ENCODE measurements at places on chromosomes 1 and 21. TPM values are rescaled to one million over a fixed set of nuclear protein-coding genes. Genes with fewer than 3 reads are reported as not detected.
A peak's percentile ranks its signal among the peaks of the same experiment; 100 is the strongest.

RBP7 gene
- 0.83 TPM for total RNA-seq

TMEM200B gene
- 0.15 TPM for total RNA-seq

RNF207 gene
- total RNA-seq, result 160 TPM

MAEL gene
- 0.34 TPM for total RNA-seq

PADI2 gene
- 2.7 TPM for total RNA-seq

TMEM59 gene
- 346 TPM for total RNA-seq

KLHDC8A gene
- not detected for total RNA-seq

LYSMD1 gene
- 7.6 TPM for total RNA-seq

B4GALT2 gene
- 50.9 TPM for total RNA-seq

EPHA2 gene
- total RNA-seq, result 161 TPM

- DNase-seq, result peak; percentile 96
Measured at GRCh38 chr1:8878698-8879463, 395 bp upstream of the ENO1 start.

DNA sequence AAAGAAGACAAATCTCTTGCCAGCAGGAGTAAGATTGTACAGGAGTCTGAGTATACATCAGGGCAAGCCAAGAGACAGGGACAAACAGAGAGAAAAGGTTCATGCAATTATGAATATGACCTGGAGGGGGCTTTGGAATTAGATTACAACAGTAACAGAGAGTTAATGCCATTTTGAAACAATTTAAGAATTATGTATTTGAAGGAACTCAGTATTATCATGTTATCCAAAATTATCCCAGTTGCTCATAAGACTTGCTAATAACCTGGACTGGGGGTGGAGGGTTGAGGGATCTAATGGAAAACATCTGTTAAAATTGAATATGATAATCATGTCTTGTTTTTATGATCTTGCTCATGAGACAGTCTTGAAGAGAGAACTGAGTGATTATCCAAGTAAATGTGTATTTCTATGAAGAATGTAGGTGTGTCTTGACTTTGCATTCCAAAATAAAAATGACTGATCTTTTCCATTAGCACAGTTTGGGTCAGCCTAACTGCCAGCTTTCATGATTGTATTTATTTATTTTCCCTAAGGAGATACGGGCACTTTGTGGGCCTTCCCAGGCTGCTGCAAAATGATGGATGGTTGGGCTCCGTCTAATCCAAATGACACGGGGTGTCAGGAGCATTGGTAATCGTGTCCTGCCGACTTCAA lies 117.7 kb downstream of the ERG start:
- DNase-seq, result no peak

DNA sequence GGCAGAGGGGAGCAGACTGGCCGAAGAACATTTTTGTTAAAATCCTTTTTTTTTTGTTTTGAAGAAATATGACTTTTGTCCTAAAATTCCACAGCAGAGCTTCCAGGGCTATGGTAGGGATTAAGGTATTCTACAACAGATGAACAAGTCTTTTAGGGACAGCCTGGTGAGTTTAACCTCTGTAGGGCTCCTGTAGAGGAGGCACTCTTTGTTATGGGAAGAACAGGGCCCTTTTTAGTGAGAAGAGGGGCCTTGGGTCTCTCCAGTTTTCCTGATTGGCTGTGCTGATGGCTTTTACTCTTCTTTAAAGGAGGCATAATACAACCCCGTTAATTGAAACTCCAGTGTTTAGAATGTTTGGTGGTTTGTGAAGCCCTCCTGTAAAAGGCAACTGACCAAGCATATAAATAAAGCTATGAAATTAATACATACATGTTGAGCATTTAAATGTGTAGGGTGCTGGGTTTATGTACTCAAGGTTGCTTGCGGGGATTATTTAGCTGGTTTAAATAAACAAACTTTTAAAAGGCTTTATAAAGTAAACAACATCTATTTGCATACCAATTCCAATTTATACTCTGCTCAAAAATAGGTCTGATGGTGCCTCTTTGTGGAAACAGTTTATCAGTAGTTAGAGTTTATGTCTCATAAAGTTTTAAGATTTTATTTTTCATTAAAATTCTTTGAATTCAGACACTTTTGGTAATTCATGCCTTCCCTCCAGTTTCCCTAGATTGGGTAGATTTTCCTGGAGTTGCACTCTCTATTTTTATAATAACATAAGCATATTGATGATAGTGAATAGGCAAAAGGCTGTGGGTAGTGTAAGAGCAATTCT lies 46.5 kb downstream of the PBX1 start:
- DNase-seq, result no peak

DNA sequence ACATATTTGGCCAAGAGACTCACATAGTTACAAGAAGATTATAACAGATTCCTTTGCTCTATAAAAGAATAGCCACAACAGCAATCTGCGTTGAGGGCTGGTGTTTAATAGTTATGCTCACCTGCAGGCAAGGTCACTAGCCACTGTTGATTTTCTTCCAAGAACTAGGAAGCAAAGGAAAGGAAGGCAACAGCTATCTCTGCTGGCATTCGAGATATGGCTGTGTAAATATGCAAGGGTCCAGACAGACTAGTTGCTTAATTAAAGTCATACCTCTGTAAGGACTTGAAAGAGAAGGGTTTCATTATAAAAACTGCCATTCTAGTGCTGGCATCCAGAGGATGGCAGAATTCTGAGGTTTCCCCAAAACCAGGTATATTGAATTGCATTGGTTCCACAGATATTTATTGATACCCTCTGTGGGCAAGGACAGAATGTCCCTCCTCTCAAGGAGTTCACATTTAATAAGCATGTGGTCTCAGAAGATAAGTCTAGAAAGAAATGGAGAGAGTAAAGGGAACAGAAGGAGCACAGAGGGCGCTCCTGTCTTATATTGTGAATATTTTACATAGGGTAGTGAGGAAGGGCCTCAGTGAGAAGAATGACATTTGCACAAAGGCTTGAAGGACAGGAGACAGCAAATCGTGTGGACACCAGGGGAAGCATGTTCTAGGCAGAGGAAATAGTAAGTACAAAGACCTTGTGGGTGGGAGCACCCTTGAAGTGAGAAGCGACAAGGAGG lies 23.6 kb upstream of the PLEKHA6 start:
- no peak for DNase-seq

- DNase-seq, result no peak
Measured at GRCh38 chr1:29390075-29390474, 153.8 kb downstream of the PTPRU start.

DNA sequence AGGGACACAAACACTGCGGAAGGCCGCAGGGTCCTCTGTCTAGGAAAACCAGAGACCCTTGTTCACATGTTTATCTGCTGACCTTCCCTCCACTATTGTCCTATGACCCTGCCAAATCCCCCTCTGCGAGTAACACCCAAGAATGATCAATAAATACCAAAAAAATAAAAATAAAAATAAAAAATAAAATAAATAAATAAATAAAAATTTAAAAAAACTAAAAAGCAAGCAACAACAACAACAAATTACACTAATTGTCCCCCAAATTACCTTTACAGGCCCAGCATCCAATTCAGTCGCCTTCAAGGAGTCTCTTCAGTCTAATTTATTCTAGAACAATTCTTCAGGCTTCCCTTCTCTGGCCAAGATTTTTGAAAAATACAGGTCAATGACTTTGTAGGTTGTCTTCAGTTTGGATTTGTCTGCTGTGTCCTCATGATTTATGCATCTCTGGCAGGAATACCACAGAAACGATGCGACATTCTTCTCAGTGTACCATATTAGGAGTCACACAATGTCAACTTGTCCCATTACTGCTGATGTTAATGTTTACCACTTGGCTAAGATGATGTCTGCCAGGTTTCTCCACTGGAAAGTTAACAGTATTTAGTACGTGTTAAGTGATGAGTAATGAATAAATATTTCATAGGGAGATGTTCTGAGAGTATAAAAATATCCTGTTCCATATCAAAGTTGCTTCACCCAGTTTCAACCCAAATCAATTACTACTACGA lies 20.3 kb upstream of the BMP8B start:
- DNase-seq, result no peak

DNA sequence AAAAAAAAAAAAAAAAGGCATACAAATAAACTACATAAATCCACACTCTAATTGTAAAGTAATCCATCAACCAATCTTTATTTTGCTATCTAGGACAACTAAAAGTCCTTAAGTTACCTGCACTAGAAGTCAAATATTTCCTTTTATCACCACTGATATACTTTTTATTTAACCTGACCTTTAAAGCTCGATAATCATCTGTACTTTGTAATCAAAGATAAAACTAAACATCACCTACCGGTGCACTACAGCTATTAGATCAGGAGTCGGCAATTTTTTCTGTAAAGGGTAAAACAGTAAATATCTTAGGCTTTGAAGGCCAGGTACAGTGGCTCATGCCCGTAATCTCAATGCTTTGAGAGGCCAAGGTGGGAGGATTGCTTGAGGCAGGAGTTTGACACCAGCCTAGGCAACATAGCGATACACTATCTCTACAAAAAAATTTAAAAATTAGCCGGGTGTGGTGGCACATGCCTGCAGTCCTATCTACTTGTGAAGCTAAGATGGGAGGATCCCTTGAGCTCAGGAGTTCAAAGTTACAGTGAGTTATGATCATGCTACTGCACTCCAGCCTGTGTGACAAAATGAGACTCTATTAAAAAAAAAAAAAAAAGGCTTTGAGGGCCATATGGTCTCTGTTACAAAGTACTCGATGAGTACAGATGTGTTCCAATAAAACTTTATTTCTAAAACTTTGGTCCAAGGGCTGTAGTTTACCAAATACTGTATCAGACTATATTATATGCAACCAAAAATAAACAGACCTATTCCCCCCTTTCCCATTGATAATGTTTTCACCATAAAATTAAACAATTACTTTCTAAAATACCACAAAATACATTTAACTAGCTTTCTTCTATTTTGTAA lies 47.1 kb downstream of the TESK2 start:
- no peak for DNase-seq

- DNase-seq, result no peak
Measured at GRCh38 chr1:234929369-234929768, 199.3 kb downstream of the TOMM20 start.

DNA sequence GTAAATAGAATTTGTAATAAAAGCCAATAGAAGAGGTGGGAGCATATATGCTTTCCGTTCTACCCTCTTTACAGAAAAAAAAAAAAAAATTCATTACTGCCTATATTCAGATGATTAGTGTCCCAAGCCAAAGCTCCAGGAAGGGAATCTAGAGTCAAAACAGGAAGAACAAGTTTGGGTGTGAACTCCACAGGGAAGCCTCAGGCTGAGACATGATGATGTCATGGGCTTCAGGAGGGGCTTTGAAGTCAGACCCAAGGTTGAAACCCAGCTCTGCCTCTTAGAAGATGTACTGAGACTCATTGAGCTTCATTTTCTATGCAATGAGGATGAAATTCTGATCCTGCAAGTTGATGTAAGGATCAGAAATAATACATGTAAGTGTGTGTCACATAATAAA lies 250.0 kb upstream of the ADGRL2 start:
- DNase-seq, result peak; percentile 54

GRCh38 chr1:226149806-226150205 lies 36.7 kb downstream of the ACBD3 start:
- no peak for DNase-seq

GRCh38 chr1:30744060-30744756 lies 13.4 kb downstream of the LAPTM5 start:
- DNase-seq, result no peak

GRCh38 chr1:81179242-81179641 lies 621.5 kb upstream of the ADGRL2 start:
- DNase-seq, result peak; percentile 44

- peak; percentile 60 for DNase-seq
Measured at GRCh38 chr1:49229555-49229954, 452.9 kb upstream of the BEND5 start.

- no peak for DNase-seq
Measured at GRCh38 chr1:162323023-162323422, 53.6 kb downstream of the SPATA46 start.

DNA sequence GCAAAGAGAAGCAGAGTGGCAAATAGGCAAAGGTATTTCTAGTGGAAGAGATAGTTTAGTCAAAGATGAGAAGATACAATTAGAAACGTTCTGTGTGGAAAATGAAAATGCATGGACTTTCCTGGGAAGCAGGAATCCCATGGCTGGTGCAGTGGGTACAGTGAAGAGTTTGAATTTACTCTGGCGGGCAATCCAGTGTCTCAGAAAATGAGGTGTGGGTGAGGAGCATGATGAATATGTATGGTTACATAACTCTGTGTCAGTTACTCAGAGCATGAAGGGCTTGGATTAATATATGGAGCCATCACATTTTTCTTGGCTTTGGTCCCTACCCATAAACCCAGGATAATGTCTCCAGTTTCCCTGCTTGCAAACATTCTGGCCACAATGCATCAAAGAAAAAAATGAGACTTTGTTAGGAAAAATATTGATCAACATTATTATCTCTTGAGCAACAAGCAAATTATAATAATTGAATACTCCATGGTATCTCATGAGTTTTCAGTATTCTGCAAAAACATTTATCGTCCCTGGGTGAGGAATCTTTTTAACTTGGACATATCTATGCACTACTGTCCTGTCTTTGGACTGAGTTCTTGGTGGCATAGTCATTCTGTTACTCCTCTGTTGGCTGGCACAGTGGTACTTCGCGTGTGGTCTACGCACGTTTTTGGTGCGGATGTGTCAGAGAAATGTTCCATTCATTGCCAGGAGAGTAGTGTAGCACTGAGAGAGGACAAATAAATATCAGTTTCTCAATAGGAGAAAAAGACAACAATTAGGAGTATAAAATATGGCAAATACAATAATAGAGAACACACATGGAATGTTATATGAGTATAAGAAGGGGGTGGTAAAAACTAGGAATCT lies 173.7 kb upstream of the C1orf105 start:
- DNase-seq, result no peak

DNA sequence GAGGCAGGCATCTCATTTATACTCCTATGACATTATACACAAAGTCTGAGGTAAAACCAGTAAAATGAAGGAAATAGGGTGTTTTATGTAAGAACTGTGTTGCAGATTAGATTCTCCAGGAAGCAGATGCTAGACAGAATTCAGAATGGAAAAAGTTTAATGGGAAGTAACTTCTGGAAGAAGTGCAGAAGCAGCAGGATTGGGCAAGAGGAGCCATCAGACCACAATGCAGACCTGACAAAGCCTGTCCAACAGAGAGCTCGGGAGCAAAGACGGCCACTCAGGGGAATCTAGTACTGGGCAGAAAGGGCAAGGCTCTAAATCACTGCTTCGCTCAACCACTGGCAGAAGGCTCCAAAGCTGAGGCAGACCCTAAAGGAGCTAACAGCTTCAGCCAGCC lies 33.7 kb downstream of the FBXO42 start:
- DNase-seq, result no peak

DNA sequence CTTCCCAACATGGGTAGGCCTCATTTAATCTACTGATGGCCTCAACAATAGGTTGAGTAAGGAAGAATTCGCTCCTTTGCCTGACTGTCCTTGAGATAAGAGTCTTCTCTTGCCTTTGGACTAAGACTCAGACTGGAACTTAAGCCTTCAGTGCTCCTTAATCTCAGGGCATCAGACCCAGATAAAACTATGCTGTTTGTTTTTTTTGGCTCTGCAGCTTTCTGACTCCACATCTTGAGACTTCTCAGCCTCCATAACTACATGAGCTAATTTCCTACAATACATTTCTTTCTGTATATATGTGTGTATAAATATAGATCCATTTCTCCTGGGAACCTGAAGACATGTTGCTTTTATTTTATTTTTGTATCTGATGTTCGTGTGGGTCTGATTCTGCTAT lies 1470.7 kb upstream of the PRMT6 start:
- no peak for DNase-seq
